ENCODE measurements at places on chromosomes 12 and 14.

DNA sequence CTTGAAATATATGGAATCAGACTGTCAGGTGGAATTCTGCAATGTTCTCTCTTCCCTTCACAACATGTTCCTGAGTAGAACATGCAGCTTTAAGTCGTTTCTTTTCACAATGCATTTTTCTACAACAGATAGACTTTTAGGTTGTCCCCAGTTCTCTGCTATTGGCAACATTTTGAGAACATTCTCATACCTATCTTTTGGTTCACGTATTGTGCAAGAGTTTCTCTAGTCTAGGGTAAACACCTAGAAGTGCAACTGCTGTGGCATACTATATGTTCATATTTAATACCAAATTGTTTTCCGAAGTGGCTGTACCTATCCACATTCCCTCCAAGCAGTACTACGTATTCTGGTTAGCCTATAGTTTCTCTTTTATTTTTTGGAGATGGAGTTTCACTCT lies 32.1 kb downstream of the PPTC7 start:
- DNase-seq: no peak

- no peak for DNase-seq
Measured at GRCh38 chr12:48910196-48910595, 15.1 kb downstream of the FKBP11 start.

GRCh38 chr12:49706351-49707127 lies 666 bp downstream of the FMNL3 start:
- peak; percentile 60 for DNase-seq

GRCh38 chr12:59627582-59627981 lies 31.8 kb downstream of the SLC16A7 start:
- DNase-seq: no peak

- DNase-seq: no peak
Measured at GRCh38 chr14:49670475-49670874, 17.5 kb downstream of the POLE2 start.

DNA sequence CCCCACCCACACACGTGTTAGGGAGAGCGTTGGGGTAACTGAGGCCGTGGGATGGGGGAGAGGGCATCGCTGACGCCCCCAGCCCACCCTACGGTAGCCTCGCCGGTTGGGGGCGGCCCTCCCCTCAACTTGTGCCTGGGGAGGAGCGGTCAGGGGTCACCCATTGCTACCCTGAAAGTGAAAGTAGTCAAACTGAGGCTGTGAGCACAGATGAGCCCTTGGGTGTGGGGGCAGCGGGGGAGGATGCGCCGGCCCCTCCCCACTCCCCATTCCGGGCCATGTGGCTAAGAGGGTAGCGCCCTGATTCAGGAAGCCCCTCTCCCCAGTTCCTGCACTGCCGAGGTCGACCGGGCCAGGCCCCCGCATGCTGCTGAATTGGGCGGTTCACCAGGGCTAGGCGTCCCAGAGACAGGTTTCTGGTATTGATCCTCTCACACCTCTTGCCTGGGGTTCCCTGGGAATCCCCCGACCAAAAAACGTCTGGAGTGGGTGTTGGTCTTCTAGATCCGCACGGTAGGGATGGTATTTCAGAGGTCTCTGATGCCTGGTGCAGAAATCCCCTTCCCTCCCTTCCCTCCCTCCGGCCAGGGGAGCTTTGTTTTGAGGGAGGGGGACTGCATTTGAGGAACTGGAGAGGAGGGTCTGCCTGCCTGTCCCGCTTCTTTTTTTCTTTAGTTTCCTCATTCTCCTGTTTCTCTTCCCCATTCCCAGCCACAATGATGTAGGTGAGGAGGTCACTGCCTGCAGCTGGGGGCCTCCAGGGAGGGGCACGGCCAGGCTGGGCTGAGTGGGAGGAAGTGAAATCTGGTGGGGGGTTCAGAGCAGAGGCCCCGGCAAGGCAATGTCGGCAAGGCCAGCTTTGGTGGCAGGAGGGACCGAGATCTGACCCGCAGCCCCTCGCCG lies 1.0 kb downstream of the SH2B3 start:
- DNase-seq: no peak

GRCh38 chr12:113158439-113159203 lies 9.1 kb downstream of the CFAP73 start:
- no peak for DNase-seq

GRCh38 chr12:48881686-48882314 lies 16.1 kb upstream of the RND1 start:
- no peak for DNase-seq

DNA sequence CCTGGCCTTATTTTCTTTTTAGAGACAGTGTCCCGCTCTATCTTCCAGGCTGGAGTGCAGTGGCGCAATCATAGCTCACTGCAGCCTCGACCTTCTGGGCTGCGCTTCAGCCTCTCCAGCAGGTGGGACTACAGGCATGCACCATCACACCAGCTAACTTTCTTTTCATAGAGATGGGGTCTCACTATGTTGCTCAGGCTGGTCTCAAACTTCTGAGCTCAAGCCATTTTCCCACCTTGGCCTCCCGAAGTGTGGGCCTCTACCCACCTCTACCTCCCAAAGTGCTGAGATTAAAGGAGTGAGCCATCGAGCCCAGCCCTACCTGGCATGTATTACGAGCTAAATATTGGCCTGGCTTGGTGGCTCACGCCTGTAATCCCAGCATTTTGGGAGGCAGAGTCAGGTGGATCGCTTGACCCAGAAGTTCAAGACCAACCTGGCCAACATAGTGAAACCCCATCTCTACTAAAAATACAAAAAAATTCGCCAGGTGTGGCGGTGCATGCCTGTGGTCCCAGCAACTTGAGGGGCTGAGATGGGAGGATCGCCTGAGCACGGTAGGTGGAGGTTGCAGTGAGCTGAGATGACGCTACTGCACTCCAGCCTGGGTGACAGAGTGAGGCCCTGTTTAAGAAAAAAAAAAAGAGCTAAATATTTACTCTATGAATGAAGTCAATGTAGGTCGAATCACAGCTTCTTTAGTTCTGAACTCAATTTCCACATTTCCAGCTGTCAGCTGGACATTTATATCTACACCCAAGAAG lies 7.6 kb upstream of the RILPL1 start:
- no peak for DNase-seq

DNA sequence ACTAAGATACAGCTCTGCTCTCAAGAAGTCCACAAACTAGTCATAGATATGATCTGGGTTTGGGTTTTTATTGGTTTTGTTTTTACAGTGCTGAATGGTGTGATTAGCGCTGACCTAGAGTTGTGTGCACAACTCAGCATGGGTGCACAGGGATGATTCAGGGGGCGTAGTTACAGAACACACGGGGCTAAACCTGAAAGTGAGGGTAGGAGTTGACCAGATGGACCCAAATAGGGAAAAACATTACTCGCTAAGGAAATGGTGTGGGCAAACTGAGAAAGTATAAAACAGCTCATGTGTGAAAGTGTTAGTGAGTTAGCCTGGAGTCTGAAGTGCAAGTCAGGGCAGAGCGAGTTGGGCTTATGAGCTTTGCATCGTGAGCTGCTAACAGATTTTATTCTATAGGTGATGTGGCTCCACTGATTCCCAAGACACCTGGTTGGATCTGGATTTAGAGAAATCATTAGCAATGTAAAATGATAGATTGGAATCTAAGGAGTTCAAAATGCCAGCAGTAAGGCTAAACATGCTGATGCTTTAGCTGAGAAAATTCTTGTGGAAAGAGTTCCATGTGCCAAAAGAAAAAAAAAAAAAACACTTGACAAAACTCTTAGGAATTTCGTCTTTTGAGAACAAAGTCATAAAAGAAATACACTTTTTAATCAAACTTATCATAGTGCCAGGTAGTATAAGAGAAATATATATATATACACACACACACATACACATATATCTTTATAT lies 134.9 kb downstream of the SLC5A8 start:
- DNase-seq: no peak

- DNase-seq: no peak
Measured at GRCh38 chr12:26818201-26818600, 14.8 kb downstream of the ITPR2 start.

DNA sequence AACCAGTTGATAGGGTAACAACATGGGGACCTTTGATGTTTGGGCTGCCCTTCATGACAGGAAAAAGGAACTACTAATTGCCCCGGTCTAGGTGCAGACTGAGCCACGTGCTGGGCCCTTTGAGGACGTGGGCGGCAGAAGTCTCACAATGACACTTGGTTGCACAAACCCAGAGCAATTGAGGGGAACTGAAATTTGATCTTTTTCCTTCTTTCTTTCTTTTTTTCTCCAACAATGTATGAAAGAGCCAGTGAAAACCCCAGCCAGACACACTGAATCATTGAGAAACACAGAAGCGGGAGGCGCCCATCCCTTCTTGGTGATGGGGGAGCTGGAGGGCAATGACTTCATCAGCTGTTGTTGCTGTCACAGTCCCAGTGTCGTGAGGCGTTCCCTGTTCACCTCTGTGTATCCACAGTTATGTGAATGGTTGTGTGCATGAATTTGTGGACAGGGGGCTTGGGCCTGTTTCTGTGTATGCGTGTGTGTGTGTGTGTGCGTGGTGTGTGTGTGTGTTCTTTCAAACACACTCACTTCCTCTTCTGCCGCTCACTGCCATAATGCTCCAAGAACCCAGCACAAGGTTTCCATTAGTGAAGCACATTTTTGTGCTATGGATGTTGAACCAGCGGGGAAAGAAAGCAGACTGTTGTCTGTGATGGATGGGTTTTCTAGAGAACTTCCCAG lies 137.5 kb upstream of the CCND2 start:
- no peak for DNase-seq

DNA sequence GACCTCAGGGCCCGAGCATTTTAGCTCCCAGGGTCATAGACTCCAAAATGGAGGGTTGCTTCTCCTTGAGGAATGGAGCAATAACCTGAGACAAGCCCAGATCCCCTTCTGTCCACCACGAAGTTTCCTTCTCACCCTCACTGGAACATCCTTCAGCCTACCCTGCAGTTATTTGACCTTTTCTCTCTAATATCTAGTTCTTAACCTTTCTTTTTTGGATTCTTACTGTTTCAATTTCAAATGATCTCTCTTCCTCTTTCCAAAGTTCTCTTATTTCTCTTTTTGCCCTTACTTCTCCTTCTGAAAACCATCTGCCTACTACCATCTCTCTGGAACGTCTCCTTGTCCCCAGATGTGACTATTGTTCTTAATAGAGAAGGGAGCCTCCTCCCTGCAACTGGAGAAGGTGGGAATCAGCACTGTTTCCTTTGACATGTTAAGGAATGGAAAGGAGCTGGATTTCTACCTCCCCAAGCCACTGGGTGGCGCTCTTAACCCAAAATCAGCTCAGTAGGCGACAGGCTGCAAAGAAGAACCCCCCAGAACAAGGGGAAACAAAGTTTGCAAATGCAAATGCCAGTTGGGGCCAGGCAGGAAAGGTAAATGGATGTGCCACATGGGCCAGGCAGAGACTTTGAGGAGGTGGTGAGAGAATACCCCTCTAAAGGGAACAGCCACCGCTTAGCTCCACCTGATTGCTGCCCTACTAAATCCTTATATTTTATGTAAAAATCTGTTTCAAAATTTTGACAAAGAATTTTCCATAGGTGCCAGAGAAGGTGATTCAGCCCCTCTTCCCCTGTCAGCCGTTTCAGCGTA lies 22.4 kb upstream of the PDE1B start:
- peak; percentile 81 for DNase-seq

- no peak for DNase-seq
Measured at GRCh38 chr12:76768576-76768975, 4.7 kb downstream of the ZDHHC17 start.

DNA sequence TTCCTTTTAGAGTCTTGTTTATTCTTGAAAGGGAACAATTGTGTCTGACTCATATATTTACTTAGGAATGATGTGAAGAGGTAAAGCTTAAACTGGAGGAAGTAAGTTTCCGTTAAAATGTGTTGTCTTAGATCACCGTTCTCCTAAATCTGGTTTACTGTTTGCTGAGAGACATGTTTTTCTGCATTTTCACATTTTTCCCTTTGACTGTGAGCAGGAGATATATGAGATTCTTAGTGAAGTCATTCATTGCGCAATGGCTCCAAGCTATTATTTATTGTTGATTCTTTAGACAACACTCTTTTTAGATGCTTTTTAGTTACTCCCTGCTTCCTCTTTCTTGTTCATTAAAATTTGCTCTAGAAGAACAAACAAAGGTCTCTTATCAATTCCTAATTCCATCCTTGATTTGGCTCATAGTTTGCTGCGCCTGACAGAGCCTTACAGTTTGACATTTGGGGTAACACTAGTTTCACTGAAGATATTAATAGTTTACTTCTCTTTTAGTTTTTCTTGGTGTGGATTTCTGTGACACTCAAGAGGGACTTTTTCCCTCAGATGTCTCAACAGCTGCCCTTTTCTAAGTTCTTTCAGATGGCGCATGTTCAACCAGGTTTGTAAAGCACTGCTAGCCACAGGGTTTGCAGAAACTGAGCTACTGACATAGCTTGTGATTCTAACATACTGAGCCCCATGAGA lies 11.4 kb downstream of the CLECL1 start:
- no peak for DNase-seq

- DNase-seq: no peak
Measured at GRCh38 chr12:16685107-16685506, 79.1 kb upstream of the LMO3 start.

DNA sequence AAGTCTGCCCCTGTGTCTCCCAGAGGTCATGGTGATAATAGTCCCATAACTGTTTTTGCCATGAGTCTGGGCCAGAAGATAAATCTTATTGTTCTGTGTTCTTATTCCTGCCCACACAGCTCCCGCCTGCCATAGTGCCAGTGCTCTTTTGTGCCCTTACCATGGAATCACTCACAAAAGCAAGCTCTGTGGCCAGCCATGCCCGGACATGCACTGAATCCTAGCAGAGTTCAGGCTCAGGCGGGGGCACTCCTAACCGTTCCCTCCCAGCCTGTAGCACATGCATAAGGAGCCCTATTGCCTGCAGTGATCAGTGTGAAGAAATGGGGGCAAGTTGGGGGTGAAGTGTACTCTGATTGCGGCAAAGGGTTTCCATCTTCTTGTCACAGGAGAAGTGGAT lies 33.3 kb downstream of the DHRS2 start:
- no peak for DNase-seq

DNA sequence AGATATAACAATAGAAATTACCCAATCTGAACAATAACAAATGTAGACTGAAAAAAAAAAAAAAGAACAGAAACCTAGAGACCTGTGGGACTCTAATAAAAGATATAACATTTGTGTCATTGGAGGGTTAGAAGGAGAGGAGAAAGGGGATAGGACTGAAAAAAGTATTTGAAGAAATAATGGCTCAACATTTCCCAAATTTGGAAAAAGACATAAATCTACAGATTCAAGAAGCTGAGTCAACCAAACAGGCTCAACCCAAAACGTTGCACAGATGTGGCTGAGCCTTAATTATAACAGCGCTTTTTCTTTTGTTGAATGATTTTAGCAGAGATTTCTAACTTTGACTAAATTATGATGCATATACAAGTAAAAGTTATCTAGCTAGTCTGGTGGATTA lies 131.3 kb downstream of the TMTC3 start:
- DNase-seq: no peak

DNA sequence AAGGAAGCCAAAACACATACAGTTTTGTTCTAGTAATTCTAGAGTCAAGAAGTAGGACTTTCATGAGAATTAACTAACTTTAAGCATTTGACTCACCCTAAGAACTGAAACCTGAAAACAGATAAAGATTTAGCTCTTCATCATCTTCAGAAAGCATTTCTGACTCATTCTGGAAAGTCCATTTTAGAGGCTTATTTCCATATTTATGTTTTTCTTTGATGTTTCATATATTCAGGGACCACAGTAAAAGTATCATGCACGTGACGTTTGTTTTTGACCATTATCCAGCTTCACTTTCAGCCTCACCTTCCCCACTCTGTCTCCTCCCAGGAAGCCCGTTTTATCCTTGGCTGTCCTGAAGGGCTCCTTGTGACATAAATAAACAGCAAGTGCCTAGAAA lies 79.2 kb downstream of the MDGA2 start:
- DNase-seq: no peak

GRCh38 chr14:96129128-96129736 lies 75.4 kb upstream of the BDKRB2 start:
- no peak for DNase-seq
